ENCODE measurements at places on chromosomes 1 and 21.

DNA sequence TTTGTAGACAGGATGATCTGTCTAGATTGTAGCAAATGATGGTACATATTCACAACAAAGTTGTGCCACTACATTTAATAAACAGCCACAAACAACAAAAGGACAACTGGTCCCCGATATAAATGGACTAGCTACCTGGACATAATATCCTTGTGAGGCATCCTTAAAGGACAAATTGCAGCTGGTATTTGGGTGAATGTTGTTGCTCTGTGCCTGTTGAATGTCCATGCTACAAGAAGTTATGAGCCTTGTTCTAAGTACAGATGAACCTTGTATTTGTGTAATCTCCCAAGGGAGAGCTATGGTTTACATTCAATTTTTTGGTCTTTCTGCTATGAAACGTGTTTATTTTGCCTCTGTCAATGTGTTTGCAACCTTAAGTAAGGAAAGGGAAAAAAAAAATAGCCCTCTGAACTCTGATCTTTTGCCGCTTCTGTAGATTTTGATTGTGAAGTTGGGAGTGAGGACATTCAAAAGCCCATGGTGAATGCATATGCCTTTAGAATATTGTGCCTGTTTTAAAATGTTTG, 26.5 kb downstream of the SFT2D2 start:
- no peak for DNase-seq

GRCh38 chr1:175402336-175402735, 209.8 kb upstream of the KIAA0040 start:
- no peak for DNase-seq

- no peak for DNase-seq
Measured at GRCh38 chr1:118243269-118243668, 58.2 kb upstream of the SPAG17 start.

DNA sequence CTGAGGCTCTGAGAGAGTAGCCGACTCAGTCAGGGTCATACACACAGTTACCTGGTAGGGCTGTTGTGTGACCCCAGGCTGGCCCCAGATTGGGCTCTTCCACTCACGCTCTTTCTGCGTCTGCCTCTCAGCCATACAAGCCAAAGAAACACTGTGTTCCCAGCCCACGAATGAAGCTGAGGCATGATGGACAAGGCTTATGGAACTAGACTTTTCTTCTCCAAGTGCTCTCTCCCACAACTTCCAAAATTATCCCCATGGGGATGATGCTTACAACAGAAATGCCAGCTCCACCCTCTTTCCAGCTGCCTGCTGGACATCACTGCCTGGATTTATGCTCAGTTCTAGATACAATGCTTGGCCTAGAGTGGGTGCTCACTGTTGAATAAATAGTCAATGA, 102.8 kb upstream of the JUN start:
- no peak for DNase-seq

- DNase-seq: no peak
Measured at GRCh38 chr1:233664804-233665574, 51.1 kb downstream of the KCNK1 start.

- DNase-seq: no peak
Measured at GRCh38 chr1:179327196-179327595, 33.6 kb downstream of the SOAT1 start.

GRCh38 chr1:241109039-241109438, 248.0 kb downstream of the RGS7 start:
- no peak for DNase-seq

DNA sequence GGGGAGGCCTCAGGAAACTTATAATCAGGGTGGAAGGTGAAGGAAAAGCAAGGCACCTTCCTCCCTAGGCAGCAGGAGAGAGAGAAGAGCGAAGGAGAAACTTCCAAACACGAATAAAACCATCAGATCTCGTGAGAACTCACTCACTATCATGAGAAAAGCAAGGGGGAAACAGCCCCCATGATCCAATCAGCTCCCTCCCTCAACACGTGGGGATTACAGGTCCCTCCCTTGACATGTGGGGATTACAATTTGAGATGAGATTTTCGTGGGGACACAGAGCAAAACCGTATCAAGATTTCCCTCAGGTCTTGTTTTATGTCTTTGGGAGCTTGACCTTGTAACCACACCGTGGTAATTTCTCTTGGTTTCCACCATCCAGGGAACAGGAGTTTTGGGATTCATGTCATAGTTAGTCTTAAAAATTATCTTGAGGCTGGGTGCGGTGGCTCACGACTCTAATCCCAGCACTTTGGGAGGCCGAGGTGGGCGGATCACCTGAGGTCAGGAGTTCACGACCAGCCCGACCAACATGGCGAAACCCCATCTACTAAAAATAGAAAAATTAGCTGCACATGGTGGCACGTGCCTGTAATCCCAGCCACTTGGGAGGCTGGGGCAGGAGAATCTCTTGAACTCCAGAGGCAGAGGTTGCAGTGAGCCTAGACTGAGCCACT, 47.2 kb upstream of the NBPF3 start:
- DNase-seq: no peak

DNA sequence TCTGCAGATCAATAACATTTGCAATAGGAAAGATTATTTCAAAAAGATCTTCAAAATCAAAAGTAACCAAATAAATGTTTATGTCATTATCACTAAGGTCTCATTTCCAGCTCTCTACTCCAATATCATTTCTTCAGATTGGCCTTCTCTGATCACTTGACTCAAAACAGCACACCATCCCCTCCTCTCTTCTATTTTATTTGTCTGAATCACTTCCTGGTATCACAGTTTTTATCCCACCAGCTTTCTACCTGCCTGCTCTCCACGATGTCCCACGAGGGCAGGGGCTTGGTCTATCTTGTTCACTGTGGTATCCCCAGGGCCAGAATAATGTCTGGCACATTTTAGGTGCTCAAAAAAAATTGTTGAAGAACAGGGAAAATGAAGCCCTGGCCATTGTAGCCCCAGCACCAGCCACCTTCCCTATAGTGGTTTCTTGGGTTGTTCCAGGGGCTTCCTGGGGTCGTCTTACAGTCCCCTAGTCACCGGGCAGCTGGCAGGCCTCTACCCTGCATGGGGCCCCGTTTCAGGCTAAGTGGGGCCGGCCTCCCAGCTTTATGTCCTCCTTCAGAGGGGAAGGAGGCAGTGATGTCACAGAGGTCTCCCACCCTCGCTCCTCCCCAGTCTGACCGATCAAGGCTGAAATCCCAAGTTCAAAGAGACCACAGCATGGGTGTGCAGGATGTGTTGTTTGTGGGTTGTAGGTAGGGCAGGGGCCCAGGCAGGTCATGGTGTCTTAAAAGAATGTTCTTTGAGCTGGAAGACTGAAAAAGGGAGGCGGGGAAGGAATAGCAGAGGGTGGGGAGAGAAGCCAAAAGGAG, 3.5 kb upstream of the PADI1 start:
- no peak for DNase-seq

- no peak for DNase-seq
Measured at GRCh38 chr1:238306411-238306810, 415.7 kb upstream of the ZP4 start.

- DNase-seq: no peak
Measured at GRCh38 chr1:118186026-118186425, 998 bp upstream of the SPAG17 start.

Data from NCI-H146 (cell line).